ENCODE measurements at places on chromosomes 4 and X. TPM values are rescaled to one million over a fixed set of nuclear protein-coding genes. Genes with fewer than 3 reads are reported as not detected.

TMSB15C gene
- not detected for polyA plus RNA-seq

- no peak overlapping the region for H3K4me3 ChIP-seq
- DNase-seq, result no peak
- H3K36me3 ChIP-seq, result no peaks in the 10 kb centered on the region
- no peaks in the 10 kb centered on the region for H3K27me3 ChIP-seq
- H3K4me1 ChIP-seq, result peaks cover 35% of the 10 kb centered on the region
Observed at GRCh38 chr4:6728320-6729029, 12.5 kb downstream of the BLOC1S4 start.

GRCh38 chr4:91330555-91331137, 973.1 kb upstream of the GRID2 start:
- H3K27me3 ChIP-seq, result no peaks in the 10 kb centered on the region
- no peaks in the 10 kb centered on the region for H3K36me3 ChIP-seq
- DNase-seq, result no peak
- no peak overlapping the region for H3K27ac ChIP-seq
- H3K4me1 ChIP-seq, result no peaks in the 10 kb centered on the region

MTNR1A gene
- 1.6 TPM for polyA plus RNA-seq

POLN gene
- not detected for polyA plus RNA-seq

- H3K4me3 ChIP-seq, result no peak overlapping the region
- no peaks in the 10 kb centered on the region for H3K4me1 ChIP-seq
- H3K27me3 ChIP-seq, result no peaks in the 10 kb centered on the region
Observed at GRCh38 chrX:116378961-116379360, 57.4 kb upstream of the SLC6A14 start.

GRCh38 chr4:8112036-8112576, 46.5 kb downstream of the ABLIM2 start:
- H3K27ac ChIP-seq, result no peak overlapping the region
- H3K36me3 ChIP-seq, result no peaks in the 10 kb centered on the region
- H3K27me3 ChIP-seq, result no peaks in the 10 kb centered on the region
- H3K4me1 ChIP-seq, result no peaks in the 10 kb centered on the region
- H3K4me3 ChIP-seq, result no peak overlapping the region

GRCh38 chr4:180642732-180643131, 1600.5 kb upstream of the TENM3 start:
- no peaks in the 10 kb centered on the region for H3K27me3 ChIP-seq
- no peak for DNase-seq
- H3K36me3 ChIP-seq, result no peaks in the 10 kb centered on the region
- no peaks in the 10 kb centered on the region for H3K4me1 ChIP-seq
- H3K27ac ChIP-seq, result no peak overlapping the region

DKK2 gene
- polyA plus RNA-seq, result 0.35 TPM

GRCh38 chr4:185700048-185700447, 111.9 kb downstream of the SORBS2 start:
- DNase-seq, result no peak
- no peaks in the 10 kb centered on the region for H3K36me3 ChIP-seq
- H3K27ac ChIP-seq, result peak overlapping the region; percentile 77
- H3K27me3 ChIP-seq, result no peaks in the 10 kb centered on the region

DNA sequence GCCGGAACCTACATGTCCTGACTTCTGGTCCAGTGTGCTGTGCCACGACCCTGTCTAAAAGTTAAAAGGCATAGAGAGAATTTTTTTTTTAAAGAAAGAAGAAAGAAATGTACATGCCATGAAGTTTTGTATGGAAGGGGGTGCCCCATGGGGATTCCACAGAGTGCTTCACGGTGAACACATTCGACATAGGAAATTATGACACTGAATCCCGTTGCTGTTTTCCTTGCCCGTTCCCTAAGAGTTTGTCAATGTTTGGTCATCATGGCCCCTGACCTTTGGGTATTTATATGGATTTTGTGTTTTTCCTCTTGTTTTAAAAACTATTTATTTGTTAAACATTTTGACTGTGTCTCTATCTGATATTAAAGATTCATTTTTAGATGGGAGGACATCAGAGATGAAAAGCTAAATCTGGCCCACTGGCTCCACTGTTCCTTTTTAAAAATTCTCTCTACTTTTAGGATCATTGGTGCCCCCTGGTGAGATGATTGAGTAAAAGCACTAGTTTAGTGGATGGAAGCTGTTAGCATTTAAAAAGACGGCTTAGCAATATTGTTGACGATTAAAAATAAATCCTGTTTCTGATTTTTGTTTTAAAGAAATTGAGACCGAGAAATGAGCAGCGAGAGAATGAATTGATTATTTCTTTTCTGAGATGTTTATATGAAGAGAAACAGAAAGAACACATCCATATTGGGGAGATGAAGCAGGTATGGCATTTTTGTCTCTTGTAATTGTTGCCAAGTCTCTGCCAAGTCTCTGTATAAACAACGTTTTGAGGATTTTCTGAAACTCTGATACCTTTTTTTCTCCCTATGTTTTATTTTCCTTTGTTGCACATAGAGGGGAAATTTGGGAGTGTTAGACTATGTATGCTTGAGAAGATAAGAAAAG, 75.0 kb downstream of the PTTG2 start:
- H3K4me3 ChIP-seq, result no peak overlapping the region
- H3K36me3 ChIP-seq, result peaks cover 14% of the 10 kb centered on the region
- peak overlapping the region; percentile 62 for H3K27ac ChIP-seq
- DNase-seq, result no peak
- peaks cover 27% of the 10 kb centered on the region for H3K4me1 ChIP-seq

KCND1 gene
- polyA plus RNA-seq, result not detected

ABLIM2 gene
- polyA plus RNA-seq, result 15.0 TPM

GRCh38 chrX:114162068-114162735, 421.7 kb upstream of the HTR2C start:
- H3K4me1 ChIP-seq, result no peaks in the 10 kb centered on the region
- no peaks in the 10 kb centered on the region for H3K36me3 ChIP-seq
- no peak overlapping the region for H3K4me3 ChIP-seq
- DNase-seq, result no peak

GRCh38 chr4:155529272-155529671, 137.4 kb upstream of the GUCY1A1 start:
- H3K36me3 ChIP-seq, result no peaks in the 10 kb centered on the region
- peaks cover 38% of the 10 kb centered on the region for H3K4me1 ChIP-seq
- no peak for DNase-seq
- no peaks in the 10 kb centered on the region for H3K27me3 ChIP-seq
- no peak overlapping the region for H3K4me3 ChIP-seq
- H3K27ac ChIP-seq, result no peak overlapping the region

GRCh38 chr4:52103319-52103718, 52.2 kb downstream of the SPATA18 start:
- peaks cover 5% of the 10 kb centered on the region for H3K4me1 ChIP-seq
- no peaks in the 10 kb centered on the region for H3K27me3 ChIP-seq
- H3K36me3 ChIP-seq, result no peaks in the 10 kb centered on the region
- H3K27ac ChIP-seq, result no peak overlapping the region
- no peak for DNase-seq

DNA sequence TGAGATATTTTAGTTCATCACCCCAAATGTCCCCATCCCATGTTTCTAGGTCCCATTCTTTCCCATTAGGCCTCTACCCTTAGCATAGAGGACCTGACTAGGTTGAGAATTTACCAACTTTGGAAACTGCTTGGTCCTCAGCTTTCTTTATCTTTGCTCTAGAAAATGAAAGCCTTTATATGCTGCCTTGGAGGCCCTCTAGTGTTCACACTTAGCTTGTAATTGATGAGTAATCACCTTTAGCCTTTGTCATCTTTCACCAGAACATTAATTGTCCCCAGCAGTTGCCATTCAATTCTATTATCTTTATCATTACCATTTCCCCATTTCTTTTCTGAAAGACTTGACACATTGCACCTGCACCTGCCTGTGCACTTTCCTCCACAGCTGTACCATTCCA, 589.2 kb upstream of the NR3C2 start:
- H3K4me1 ChIP-seq, result no peaks in the 10 kb centered on the region
- H3K4me3 ChIP-seq, result no peak overlapping the region
- H3K36me3 ChIP-seq, result no peaks in the 10 kb centered on the region
- H3K27me3 ChIP-seq, result no peaks in the 10 kb centered on the region

GRCh38 chr4:2042204-2042946, 16.8 kb upstream of the NAT8L start:
- H3K36me3 ChIP-seq, result no peaks in the 10 kb centered on the region
- peaks cover 28% of the 10 kb centered on the region for H3K4me1 ChIP-seq
- no peak for DNase-seq
- peak overlapping the region; percentile 64 for H3K4me3 ChIP-seq
- peaks cover 83% of the 10 kb centered on the region for H3K27me3 ChIP-seq

DNA sequence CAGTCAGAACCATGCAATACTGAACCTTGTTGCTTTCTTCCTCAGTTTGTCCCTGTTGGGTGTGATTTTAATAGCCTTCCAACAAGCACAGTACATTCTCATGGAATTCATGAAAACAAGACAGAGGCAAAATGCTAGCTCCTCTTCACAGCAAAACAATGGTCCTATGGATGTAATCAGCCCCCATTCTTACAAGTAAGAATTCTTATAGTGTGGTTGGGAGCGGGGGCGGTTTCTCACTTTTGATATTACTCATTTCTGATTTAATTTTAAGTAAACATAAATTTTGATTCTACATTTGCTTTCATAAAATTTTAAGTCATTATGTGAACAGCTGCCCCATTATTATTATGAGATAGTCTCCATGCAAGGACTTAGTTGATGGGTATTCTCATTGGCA, 80.8 kb upstream of the TLR2 start:
- peak overlapping the region; percentile 62 for H3K27ac ChIP-seq
- no peaks in the 10 kb centered on the region for H3K27me3 ChIP-seq
- no peak overlapping the region for H3K4me3 ChIP-seq

DNA sequence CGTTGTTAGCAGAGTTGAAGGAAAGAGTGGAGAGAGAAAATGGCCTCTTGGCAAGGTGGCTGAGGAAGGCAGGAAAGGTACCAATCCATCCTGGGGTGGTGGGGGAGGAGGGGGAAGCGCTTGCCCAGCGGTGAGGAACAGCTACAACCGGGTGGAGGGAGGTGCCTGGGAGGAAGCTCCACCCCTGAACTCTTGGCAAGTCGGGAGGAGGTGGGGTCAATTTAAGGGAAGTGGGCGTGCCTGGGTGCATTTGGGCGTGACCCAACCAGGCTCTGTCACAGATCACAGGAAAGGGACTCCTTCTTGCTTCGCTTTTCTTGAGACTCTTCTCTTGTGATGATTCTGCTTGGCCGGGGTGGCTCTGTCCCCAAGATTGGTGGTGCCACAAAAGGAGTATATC, 41.7 kb downstream of the BCORL1 start:
- H3K36me3 ChIP-seq, result peaks cover 54% of the 10 kb centered on the region
- H3K4me1 ChIP-seq, result peaks cover 2% of the 10 kb centered on the region
- no peaks in the 10 kb centered on the region for H3K27me3 ChIP-seq
- H3K27ac ChIP-seq, result no peak overlapping the region
- H3K4me3 ChIP-seq, result no peak overlapping the region

- peak; percentile 66 for DNase-seq
- H3K36me3 ChIP-seq, result no peaks in the 10 kb centered on the region
- H3K27ac ChIP-seq, result no peak overlapping the region
- H3K27me3 ChIP-seq, result no peaks in the 10 kb centered on the region
Observed at GRCh38 chrX:53481816-53482465, 47.8 kb upstream of the HSD17B10 start.

MAGEC1 gene
- polyA plus RNA-seq, result not detected

RAB28 gene
- polyA plus RNA-seq, result 18.7 TPM

WAS gene
- 23.5 TPM for polyA plus RNA-seq

DNA sequence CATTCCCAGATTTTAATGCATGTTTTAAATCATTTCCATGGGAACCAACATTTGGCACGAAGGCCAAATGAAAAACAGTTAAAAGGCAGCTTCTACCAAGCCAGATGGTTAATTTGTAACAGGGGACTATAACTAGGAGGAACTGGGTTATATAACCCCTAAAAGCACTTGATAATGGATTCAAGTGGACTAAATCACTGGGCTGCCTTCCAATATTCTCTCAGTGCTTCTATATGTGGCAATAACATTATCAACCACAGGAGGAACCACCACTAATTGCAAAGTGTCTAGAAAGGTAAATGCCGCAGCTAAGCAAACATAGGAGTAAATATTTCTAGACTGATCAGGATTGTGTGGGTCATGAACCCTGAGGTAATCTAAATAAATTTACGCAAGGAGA, 391.5 kb downstream of the UBE2NL start:
- no peaks in the 10 kb centered on the region for H3K4me1 ChIP-seq
- no peaks in the 10 kb centered on the region for H3K36me3 ChIP-seq
- no peaks in the 10 kb centered on the region for H3K27me3 ChIP-seq
- H3K27ac ChIP-seq, result no peak overlapping the region

ALG13 gene
- polyA plus RNA-seq, result 54.7 TPM

SMR3B gene
- polyA plus RNA-seq, result not detected

DNA sequence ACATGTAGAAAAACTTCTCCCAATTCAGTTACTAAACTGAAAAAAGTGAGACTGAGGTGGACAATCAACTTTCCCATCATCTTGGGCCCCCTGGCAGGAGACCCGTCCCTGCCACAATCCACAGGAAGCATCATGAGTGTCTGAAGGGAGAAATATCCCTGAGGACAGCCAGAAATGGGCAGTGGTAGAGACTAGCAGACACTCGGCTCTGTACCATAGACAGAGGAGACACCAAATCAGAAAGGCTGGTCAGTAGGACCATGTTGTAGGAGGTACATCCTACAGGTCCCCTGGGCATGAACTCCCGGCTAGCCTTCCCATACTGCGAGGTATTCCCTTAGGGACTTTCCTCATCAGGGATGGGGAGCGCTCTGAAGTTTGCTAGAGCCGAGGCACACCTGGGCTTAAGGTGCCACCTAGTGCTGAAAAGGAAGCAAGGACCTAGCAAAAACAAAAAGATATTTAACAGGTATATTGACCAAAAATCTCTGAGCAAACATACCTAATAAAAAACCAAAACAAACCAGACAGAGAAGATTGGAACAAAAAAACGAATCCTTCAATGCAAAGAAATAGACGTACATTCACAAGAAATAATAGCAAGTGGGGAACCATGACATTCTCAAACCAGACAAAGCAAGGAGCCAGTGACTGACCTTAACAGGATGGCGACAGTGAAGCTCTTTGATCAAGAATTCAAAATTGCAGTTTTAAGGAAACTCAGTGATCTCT, 55.6 kb downstream of the HAUS3 start:
- DNase-seq, result no peak
- H3K27ac ChIP-seq, result no peak overlapping the region
- no peaks in the 10 kb centered on the region for H3K36me3 ChIP-seq
- no peaks in the 10 kb centered on the region for H3K27me3 ChIP-seq
- no peaks in the 10 kb centered on the region for H3K4me1 ChIP-seq

DNA sequence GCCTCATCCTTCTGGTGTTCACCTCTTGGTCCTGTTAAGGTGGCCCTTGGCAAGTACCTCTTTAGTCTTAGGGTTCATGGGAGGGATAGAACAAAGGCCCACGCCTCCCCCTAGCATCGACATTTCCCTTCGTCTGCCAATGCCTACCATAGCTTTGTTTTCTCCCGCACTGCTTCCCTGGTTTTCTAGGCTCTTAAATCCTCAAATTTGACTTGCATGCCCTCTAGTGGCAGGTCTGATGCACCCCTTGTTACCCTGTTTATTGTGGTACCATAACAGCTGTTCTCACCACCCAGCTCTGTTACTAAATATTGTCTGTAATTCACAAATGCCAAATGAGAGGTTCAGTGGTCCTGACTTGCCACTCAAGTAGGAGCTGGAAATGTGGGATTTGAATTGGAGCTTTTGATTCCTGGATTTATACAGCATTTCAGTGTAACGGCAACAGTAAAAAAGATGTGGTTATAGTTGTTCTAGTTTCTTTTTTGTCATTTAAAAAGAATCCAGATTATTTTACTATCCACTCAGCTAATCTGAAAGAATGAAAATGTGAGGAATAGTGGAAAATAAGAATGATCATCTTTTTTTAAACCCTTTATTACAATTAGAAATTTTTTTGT, 100.1 kb downstream of the REPS2 start:
- no peak overlapping the region for H3K4me3 ChIP-seq
- no peak overlapping the region for H3K27ac ChIP-seq
- H3K36me3 ChIP-seq, result no peaks in the 10 kb centered on the region
- no peaks in the 10 kb centered on the region for H3K4me1 ChIP-seq
- no peaks in the 10 kb centered on the region for H3K27me3 ChIP-seq

ARHGAP4 gene
- 17.3 TPM for polyA plus RNA-seq
